KG1 (cell line): ENCODE measurements at places on chromosomes 12 and 14.
A peak's percentile ranks its signal among the peaks of the same experiment; 100 is the strongest.

DNA sequence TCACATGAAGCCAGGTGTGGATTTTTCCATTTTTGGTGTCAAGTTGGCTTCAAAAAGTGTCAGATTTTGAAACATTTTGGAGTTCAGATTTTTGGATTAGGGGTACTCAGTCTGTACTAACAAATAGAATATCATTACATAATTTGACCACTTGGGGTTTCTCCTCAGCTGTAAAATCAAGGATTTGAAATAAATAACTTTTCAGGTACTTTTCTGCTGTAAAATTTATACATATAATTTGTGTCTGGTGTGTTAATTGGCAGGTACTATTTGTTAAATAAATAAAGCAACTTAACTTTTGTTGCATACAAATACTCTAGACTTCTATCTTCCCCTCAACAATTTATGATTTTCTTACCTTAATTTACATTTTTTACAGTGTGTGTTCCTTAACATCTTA lies 234.1 kb upstream of the PRICKLE1 start:
- no peak for DNase-seq

DNA sequence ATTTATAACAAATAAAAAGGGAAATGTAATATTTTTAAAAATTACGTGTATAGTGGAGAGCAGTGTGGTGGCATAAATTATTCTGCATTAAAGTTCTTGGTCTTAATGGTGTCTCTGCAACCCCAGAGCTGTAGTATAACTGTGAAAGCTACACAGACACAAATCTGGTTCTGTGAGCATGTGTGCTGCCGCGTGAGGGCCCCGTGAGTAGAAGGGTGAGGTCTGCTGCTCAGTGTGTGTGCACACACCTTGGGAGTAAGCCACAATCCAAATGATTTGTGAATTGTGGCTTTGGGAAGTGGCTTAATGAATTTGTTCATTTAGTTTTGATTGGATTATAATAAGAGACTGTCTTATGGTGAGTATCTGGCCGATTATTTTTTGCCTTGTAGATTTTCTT lies 16.8 kb downstream of the PELI2 start:
- no peak for DNase-seq

DNA sequence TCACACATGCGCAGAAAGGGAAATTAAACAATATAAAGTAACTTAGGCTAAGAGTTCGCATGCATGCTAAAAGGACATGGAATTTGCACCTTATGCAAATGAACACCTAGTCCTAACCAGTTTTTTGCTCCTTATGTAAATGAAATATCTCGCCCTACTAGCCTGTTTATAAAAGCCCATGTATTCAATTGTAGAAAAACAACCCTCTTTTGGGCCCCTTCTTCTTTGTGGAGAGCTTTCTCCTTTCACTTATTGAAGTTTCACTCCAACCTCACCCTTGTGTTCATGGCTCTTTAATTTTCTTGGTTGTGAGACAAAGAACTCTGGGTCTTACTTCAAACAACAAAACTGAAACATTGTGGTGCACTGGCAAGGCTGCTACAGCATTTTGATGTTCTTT lies 333.4 kb upstream of the ATXN7L3B start:
- no peak for DNase-seq

DNA sequence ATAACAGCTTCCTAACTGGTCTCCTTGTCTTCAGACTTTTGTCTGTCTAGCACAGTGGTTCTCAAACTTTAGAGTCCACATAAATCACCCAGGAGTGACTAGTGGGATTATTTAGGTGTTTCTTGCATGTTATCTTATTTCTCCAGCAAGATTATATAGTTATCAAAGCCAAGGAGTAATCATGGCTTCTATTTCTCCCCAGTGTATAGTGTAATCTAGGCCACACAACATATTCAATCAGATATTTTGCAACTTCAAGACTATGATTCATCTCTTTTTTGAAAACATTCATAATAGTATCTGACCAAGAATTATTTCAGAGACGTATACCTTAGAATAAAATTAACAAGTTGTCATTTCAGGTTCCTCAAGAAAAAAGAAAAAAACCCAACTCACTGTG lies 131.9 kb downstream of the CEP83 start:
- DNase-seq = no peak

GRCh38 chr14:92677087-92677668 lies 71.2 kb downstream of the LGMN start:
- DNase-seq = no peak

GRCh38 chr12:98423963-98424362 lies 91.4 kb upstream of the TMPO start:
- DNase-seq = no peak

- no peak for DNase-seq
Measured at GRCh38 chr12:49911213-49911605, 7.5 kb upstream of the FAIM2 start.

DNA sequence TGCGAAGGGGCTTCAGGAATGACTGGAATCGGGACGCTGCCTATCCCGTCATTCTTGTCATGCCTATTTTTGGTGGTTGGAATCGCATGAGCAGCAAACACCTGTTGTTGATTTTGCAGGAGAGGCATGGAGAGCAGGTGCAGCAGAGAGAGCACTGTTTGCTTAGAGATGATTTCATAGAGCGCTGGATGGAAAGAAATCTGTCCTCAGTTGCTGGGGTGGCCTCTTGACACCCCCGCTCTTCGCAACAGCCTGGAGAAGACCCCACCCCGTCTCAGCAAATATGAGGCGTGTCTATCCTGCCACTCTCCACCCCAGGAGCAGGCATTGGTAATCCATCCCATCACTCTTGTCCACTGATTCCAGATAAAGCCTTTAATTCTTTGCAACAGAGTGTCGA lies 19.3 kb upstream of the NCOR2 start:
- no peak for DNase-seq

GRCh38 chr14:56100556-56100955 lies 17.7 kb upstream of the PELI2 start:
- no peak for DNase-seq

- no peak for DNase-seq
Measured at GRCh38 chr12:69509904-69510827, 40.0 kb downstream of the FRS2 start.

DNA sequence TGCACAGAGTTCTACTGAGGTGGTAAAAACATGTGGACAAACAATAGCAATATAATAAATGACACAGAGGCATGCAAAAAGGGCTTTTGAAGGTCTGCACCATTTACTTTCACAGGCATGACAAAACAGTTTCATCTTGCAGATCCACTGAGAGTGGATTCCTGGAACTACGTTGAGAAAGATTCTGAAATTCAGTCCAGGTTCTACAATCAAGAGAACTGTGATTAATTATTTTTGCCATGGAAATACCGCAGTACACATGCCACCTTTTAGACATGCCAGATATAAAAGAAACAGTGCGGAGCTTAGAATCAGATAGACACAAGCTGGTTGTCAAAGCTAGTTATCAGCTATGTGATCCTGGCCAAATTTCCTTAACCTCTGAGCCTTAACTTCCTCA lies 4.8 kb downstream of the CSRP2 start:
- no peak for DNase-seq

DNA sequence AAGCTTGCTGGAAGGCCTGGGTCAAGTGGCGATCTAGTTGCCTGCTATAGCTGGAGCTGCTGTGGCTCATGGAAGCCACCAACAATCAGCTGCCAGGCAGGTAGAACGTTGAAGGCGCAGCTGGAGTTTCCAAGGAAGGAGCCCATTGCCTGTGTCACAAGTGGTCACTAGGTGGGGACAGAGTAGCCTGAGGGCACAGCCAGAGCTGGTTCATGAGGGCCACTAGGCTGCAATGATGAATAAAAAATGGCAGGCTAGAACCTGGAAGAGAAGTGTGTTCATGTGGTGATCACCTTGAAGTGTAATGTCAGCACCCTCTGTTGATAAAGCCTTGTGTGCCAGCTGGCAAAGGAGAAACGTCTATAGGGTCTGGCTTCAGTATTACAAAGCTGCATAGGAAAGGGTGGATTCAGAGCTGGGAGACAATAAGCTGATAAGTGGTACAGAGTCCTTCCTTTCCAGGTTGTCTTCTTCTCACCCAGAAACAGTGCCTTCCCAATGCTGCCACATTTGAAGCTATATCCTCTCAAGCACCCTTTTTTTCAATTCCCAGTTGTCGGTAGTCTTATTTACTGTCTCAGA lies 165.8 kb downstream of the EMP1 start:
- no peak for DNase-seq

DNA sequence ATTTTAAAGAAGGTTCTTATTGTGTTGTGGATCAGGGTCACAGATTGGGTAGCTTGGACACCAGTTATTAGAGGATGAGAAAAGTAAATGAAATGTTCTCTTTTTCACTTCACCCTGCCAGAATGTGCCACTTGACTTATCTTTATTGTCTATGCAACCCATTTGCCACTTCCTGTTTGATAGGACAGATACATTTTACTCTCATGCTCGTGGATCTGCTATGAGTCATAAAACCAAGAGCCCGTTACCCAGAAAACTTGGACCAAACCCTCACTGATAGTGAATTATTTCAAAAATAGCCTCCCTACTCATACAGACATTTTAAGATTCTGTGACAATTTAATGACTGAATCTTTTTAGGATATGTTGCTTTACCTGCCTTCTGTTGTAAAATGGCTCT lies 1.8 kb downstream of the ISCA2 start:
- DNase-seq = no peak

DNA sequence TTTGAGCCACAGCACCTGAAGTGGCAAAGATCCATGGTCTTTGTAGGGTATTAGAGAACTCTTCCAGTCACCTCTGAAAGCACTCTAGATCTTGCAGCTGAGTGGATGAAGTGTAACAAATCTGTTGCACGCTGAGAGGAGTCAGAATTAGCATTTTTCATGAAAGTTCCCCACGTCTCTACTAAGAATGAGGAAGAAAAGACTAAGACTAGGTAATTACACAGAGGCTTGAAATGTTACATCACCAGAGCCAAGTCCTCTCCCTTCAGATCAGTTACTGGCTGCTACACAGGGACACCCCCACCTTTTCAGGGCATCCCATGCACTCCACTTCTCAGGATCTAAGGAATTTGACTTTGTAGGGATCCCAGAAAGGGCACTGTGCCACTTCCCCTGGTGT lies 98.6 kb upstream of the FKBP4 start:
- no peak for DNase-seq

GRCh38 chr12:104985206-104985605 lies 910 bp upstream of the NOPCHAP1 start:
- DNase-seq = no peak

DNA sequence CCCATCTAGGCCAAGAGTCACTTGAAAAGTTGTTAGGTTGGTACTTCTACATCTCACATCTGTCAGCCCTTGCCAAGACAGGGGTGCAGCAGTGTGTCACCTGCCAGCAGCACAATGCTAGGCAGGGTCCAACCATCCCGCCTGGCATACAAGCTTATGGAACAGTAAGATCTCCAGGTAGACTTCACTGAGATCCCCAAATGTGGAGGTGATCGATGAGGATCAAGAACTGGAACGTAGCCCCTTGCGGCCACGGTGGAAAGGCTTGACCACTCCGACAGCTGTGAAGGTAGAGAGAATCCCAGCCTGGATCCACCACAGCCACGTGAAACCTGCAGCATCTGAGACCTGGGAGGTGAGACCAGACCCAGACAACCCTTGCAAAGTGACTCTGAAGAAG lies 696.0 kb upstream of the LMO3 start:
- DNase-seq = no peak

- no peak for DNase-seq
Measured at GRCh38 chr12:124655698-124656516, 88.5 kb upstream of the NCOR2 start.

GRCh38 chr12:116459011-116459875 lies 99.9 kb upstream of the MAP1LC3B2 start:
- DNase-seq = no peak

DNA sequence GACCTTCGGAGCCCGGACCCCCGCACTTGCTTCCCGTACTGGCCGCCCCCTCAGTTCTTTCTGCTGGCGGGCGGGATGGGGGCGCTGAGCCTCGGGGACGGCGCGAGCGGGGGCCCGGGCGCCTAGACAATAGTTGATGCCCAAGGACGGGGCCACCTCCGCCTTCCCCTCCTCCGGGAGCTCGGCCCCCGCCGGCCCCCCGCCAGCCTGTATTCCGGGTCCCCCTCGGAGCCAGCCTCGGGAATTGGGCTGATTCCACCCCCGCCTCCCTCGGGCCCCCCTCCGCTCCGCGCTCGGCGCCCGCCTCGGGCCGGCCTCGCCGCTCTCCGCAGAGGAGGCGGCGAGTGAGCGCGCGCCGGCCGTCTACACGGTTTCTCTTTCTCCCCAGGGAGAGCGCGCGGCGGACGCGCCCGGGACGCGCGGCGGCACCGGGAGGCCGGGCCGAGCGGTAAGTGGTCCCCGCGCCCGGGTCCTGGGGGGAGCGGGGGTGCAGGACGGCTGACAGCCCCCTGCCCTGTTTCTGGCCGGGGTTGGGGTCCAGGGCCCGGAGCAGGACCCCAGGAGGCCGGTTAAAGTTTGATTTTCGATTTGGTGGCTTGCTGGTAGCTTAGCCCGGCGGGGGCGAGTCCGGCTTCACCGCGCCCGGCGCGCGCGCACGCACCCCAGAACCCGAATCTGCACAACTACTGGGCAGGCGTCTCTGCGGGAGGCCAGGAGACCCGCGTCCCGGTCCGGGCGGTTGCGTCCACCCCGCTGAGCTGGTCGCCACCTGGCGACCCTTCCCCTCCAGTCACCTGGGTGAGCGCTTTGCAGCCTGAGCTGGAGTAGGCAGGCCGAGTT lies 413.7 kb downstream of the PCNX1 start:
- DNase-seq = no peak

GRCh38 chr14:21626491-21627230 lies 8.1 kb downstream of the OR10G2 start:
- no peak for DNase-seq

- DNase-seq = no peak
Measured at GRCh38 chr12:131850856-131851559, 22.8 kb downstream of the MMP17 start.

DNA sequence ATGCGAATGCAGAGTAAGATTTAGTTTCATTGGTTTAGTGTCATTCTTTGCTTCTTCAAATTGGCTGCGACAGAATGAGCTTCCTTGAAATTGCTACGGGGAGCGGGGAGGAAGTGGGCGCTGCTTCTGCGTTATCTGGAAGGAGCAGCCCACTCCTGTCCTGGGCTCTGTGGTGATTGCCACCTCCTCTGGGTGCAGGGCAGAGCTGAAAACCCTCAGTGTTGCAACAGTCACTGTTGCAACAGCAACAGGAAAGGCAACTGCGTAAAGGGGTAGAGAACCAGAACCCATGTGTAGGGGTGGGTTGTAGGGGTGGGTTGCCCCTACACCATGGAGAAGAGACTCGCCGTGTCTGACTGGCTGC lies 57.7 kb downstream of the MAX start:
- peak; percentile 51 for DNase-seq
